ENCODE measurements at places on chromosomes 12 and 14.

DNA sequence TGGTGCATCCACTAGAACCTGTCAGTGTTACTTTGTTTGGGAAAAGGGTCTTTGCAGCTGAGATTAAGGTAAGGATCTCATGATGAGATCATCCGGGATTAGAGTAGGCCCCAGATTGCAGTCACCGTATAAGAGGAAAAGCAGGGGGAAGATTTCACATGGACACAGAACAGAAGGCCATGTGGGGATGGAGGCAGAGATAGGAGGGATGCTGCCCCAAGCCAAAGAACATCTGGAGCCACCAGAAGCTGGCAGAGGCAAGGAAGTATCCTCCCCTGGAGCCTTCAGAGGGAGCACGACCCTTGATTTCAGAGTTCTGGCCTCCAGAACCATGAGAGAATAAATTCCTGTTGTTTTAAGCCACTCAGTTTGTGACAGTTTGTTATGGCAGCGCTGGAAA is 39.6 kb downstream of the CMKLR1 start:
- no peak for DNase-seq

- DNase-seq = peak; percentile 69
Observed at GRCh38 chr12:95998611-95999286, 2.6 kb upstream of the HAL start.

- DNase-seq = no peak
Observed at GRCh38 chr12:21828779-21829178, 54.3 kb upstream of the KCNJ8 start.

DNA sequence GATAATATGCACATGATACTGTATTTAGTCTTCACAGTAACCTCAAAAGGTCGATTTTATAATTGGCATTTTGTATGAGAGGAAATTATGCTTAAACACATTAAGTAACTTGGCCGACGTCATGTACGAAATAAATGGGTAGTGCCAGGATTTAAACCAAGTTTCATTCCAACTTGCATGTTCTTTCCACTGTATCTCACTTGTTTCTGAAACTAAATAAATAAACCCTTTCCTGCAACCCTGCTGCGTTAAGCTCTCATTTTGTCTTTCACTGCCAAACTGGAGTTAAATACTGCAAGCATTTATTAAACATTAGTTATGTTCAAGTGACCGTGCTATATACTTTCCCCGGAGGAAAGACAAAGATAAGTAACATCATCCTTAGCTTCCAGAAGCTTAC is 293.9 kb upstream of the PRKD1 start:
- DNase-seq = no peak

GRCh38 chr12:56591961-56592360 is 38.2 kb downstream of the BAZ2A start:
- no peak for DNase-seq

DNA sequence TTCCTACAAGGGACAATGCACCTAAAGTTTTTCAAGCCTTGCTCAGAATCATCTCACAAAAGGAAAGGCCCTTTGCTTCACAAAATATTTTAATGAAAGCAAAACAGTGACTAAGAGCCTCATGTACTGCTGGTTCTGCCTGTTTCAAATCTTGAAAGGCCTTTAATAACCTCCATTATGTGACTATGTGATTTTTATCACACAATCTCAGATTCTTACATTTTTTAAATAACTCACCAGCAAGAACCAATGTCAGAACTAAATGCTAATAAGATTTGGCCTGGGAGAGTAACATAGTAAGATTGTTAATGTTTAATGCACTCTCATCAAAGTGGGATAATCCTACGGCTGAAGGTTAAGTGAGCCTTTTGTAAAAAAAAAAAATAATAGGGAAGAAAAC is 378.9 kb downstream of the RGS6 start:
- no peak for DNase-seq

- DNase-seq = peak; percentile 29
Observed at GRCh38 chr12:57803319-57803893, 15.1 kb downstream of the AVIL start.
